ENCODE measurements at places on chromosomes 6 and 20.
A peak's percentile ranks its signal among the peaks of the same experiment; 100 is the strongest.

- peak; percentile 95 for DNase-seq
Measured at GRCh38 chr6:129490521-129491255, 219.3 kb downstream of the ARHGAP18 start.

DNA sequence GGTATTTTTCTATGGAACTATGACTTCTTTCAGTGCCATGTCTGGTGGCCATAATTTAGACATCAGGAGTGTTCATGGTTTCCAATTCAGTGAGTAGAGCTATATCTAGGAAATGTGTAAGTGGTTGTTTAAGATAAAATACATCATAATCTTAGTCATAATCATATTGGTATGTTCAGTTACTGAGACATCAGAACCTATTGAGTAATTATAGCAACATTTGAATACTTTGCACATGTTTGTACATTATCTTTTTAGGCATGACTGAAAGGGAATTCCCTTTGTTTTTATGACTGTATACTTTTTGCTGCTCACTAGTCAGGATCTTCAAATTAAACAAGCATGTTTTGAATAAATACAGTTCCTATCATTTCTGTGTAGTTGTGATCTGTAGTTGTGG lies 64.0 kb downstream of the STXBP5 start:
- no peak for DNase-seq

GRCh38 chr20:60984666-60985065 lies 267.4 kb upstream of the CDH4 start:
- DNase-seq: no peak

DNA sequence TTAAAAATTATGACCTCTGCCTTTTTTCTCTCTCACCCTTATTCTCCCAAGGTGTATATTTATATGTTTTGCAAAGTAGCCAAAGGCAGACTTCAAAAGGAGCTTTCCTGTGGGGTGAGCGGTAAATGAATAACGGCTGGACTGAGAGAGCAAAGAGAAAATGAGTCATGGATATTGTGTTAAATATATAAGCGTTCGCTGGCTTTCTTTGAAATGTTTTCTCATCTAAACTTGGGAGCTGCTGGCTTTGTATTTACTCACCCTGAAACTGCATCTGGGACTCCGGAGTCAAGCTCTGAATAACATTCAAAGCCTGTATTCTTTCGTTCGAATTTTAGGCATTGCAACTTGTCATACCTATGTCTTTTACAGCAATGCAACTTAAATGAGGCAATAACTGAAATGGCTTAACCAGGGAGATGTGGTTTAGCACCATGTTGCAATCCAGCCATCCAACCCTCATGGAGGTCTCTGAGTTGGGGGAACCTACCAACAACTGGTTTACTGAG lies 32.0 kb downstream of the ATXN1 start:
- DNase-seq: no peak

DNA sequence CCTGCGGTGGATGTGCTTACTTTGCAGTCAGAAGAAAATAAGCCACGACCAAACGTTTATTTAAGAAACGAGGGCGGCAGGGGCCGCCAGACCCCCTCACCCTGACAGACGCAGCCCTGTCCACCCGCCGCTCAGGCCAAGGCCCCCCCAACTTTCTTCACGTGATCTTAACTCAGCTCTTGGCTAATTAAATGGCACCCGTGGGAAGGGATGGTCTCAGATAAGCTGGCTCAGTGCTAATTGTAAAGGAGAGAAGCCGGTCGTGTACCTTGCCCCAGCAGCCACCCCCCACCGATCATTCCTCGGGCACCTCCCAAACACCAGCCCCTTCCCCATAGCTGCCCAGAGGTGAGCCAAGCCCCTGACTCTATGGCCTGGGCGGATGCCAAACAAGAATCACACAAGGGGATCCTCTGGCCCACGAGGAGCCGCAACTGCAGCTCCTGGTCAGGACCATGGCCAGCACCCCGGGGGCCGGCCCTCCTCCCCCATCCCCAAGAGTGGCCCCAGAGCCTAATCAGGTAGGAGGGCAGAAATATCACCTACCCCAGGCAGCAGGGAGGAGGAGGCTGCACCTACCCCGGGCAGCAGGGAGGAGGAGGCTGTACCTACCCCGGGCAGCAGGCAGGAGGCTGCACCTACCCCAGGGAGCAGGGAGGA lies 11.2 kb downstream of the KCNQ2 start:
- DNase-seq: no peak
